NAMALWA (cell line): ENCODE measurements at places on chromosomes 5 and 9.
A peak's percentile ranks its signal among the peaks of the same experiment; 100 is the strongest.

- no peak for DNase-seq
Measured at GRCh38 chr9:109448223-109448622, 49.9 kb downstream of the PTPN3 start.

DNA sequence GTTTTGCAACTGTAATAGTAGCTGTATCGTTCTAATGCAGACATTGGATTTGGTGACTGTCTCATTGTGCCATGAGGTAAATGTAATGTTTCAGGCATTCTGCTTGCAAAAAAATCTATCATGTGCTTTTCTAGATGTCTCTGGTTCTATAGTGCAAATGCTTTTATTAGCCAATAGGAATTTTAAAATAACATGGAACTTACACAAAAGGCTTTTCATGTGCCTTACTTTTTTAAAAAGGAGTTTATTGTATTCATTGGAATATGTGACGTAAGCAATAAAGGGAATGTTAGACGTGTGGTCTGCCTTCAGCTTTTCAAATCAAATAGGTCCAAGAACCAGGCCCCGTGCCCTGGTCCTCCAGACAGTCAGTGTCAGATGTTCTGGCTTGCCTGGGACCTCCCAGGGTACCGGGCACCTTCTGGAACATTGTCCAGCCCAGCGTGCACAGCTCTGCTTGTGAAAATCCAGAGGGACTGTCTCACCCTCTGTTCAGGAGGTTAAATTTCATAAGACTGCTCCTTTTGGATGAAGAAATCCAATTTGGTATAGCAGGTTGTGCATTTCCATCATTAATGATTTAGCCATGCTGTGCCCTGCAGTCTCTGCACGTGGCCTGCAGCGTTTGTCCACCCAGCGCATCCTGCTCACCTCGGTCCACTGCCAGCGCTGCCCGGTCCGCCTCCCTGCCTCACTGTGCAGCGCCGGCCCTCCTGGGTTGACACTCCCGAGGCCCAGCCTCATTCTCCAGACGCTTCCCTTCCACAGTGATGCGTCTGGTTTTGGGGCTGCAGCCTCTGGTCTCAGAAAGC is 6.6 kb upstream of the AHRR start:
- DNase-seq, result no peak

- DNase-seq, result no peak
Measured at GRCh38 chr9:135788576-135789300, 86.8 kb downstream of the KCNT1 start.

- DNase-seq, result peak; percentile 54
Measured at GRCh38 chr5:159310511-159310910, 19.8 kb downstream of the IL12B start.

- DNase-seq, result no peak
Measured at GRCh38 chr9:79573412-79573923, 1.7 kb downstream of the TLE4 start.

DNA sequence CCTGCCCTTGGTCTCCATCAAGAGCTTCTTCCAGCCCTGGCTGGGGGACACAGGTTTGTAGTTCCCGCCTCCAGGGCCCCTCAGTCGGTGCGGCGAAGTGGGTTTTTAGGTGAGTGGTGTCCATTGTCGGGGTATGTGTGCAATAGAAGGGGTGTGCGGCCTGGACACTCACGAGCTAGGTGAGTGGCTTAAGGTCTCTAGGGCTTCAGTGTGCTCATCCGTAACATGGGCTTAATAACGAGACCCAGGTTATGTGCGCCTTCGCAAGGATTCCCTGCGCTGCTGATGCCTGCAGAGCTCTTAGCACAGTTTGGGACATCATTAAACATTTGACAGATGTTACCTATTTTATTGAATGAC is 656 bp downstream of the CEP78 start:
- DNase-seq, result no peak

DNA sequence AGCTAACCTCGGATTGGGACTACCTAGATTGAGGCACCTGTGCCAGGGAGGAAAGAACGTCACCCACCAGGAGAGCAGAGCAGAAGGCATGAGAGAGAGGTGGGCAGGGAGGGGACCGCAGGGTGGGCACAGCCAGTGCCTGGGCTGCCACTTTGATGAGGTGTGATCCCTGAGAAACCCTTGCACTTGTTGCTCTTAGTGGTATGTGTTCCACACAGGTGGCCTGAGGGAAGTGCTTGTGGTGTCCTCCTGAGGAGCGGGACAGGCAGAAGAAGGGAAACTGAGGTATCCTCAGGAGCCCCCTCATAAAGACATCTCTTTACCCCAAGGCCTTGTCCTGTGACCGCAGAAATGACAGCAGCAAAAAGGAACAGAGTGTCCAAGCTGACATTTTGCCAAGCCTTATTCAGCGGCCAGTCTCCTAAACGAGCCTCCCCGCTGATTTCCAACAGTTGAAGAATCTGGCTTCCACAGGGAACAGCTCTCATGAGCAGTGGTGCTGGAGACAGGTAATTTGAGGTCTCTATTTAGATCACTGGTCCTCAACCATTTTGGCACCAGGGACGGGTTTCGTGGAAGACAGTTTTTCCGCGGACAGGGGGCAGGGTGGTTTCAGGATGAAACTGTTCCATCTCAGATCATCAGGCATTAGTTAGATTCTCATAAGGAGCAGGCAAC is 82.4 kb downstream of the FOXD1 start:
- DNase-seq, result no peak

DNA sequence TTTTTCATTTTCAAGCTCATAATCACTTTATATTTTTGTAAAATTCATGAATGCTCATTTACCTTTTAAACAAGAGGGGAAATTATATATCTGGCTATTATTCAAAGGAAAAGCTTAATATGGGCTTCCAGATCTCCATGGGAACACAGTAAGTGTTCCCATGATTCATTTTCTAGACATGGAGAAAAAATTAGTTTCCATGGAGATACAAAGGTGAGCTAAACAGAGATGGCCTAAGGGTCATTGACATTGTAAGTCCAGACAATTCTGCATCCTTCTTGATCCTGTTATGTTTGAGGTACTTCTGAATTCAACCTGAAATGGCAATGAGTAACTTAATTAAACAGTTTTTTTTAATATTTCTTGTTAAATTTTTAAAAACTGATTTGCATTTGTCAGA is 341.4 kb upstream of the PRR16 start:
- DNase-seq, result no peak

DNA sequence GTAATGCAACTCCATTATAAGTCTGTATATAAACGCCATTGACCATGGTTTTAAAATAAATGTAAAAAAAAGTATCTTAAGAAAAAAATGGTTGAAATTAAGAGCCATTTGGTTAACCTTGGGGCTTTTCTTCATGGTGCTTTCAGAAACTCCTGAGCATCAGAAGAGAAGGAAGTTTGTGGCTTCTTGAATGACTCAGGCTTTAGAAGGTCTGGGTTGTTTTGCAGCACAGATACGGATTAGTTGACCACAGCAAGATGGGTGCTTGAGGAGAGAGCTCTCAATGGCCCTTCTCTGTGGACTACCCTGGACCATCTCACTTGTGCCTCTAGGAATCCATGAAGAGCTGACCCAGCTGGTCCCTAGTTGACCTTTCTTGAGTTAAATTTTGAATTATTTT is 189.5 kb downstream of the TMEM38B start:
- DNase-seq, result no peak

DNA sequence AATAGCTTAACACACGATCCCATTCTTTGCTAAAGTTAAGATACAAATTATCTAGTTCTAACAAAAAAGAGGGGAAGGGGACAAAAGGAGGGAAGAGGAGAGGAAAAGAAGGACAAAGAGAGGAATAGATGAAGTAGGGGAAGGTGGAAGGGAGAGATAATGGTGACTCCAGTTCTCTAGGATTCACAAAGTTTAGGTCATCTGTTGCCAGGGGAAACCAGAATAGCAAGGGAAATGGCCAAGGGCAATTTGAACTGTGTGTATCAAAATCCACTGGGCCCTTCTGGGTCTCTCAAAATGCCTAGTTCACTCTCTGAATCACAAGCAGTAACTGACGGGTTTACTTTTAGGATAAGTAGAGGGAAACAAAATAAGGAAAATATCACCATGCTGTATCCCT is 7.6 kb downstream of the SLC24A2 start:
- DNase-seq, result peak; percentile 2

DNA sequence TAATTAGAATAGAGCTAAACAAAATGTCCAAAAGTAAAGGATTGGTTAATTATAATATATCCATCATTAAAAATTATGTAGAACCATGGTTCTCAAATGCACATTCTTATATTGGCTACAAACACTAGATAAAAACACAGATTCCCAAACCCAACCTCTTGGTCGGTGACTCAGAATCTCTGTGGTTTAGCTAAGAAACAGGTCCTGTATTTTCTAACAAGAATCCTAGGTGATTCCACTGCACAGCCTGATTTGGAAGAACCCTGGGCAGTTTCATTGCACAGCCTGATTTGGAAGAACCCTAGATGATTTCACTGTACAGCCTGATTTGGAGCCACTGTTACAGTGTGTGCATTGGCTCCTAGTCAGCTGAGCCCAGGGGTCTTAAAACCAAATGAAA is 67.9 kb downstream of the KIAA1958 start:
- no peak for DNase-seq

GRCh38 chr9:4781408-4781807 is 11.3 kb upstream of the RCL1 start:
- no peak for DNase-seq

DNA sequence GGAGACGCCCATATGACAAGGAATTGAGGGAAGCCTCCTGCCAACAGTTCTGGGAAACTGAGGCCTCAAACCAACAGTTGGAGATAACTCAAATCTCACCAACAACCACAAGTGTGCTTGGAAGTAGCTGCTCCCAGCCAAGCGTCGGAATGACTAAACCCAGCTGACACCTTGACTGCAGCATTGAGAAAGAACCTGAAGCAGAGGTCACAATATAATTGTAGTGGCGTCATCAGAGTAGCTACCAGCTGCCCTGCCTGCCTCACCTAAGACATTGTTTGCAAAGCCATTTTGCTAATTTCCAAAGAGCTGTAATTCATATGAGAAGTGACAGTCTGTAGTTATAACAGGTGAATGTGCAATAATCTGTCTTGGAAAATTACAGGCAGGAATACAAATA is 40.8 kb upstream of the ANKRD31 start:
- DNase-seq, result no peak

- DNase-seq, result no peak
Measured at GRCh38 chr5:1474183-1474839, 29.1 kb upstream of the SLC6A3 start.

DNA sequence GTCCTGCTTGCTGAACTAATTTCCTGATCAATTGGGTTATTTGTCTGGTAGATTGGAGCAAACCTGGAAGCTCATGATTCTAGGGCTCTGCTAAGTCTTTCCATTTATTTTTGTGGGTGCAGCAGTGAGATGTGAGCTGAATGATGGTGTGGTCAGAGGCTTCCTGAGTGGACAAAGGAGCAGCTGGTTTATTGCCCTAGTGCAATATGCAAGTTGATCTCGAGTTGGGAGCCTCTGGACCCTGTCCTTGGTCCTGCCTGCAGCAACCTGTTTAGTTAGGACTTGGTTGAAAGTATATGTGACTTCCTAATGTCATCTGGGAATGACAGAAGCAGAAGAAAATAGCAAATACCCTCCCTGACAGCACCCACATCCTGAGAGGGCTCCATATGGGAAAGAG is 4.2 kb upstream of the UNC5A start:
- DNase-seq, result peak; percentile 29

DNA sequence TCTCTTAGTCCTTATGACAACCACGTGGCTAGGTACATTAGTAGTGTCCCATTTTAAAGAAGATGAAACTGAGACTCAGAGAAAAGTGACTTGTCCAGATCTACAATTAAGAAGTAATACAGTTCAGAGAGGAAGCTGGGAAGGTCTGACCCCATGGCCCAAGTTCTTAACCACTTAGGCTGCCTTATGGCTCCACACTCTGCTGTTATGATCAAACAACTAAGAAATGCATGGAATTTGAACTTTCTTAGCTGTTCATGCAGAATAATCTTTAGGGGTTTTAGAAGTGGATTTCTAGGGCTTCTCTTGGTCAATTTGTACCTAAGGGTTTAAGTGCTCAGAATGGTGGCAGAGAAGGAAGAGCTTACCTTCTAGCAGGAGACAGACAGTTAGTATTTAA is 128.0 kb upstream of the MSX2 start:
- DNase-seq, result no peak

GRCh38 chr5:115147052-115147451 is 22.7 kb downstream of the TRIM36 start:
- DNase-seq, result no peak

GRCh38 chr9:88523056-88523455 is 11.9 kb upstream of the NXNL2 start:
- no peak for DNase-seq

DNA sequence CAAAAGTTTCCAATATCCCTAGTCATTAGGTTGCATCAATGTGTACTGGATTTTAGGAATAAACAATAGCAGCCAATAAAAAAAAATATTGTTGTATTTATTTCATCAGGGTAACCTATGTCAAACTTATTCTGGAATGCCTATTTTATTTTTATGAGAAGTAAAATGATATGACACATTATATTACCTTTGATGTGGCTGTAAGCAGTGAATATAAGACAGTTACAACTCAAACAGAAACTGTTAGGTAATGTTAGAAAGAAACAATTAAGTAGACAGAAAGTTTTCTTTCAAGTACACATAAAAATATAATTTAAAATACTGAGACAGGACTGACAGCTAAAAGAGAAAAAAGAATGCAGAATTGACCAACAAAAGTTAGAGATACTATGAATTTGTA is 65.5 kb downstream of the GNG10 start:
- DNase-seq, result no peak
